ENCODE measurements at places on chromosomes 2 and 18.

GRCh38 chr2:176747928-176748327 is 464.7 kb upstream of the HNRNPA3 start:
- no peak for DNase-seq

- DNase-seq, result no peak
Observed at GRCh38 chr2:174568425-174568824, 29.2 kb downstream of the WIPF1 start.

DNA sequence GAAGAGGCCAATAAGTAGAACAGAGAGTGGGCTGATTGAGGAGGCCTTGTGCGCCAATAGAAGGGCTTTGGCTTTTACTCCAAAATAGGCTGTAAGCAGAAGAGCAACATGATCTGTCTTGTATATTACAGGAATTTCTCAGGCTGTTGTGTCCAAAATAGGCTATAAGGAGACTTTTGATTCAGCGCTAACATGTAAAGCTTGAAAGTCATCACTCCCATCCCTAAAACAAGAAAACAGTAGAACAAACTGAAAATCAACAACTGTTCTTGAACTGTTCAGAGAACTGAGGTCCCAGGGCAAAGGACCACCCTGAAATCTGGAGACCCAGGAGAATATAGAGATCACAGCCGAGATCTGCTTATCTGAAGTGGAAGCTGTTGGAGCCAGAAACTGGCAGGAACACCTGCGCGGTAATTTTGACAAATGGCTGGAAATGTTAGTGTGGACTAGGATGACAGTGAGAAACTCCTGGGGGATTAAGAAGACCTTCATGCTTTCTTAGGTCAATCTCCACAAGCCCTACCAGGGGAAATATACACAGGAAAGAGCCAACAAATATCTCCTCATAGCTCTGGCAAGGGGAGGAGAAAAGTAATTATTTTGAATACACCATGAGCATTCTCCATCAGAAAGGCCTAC is 258.6 kb downstream of the RBM43 start:
- DNase-seq, result no peak

DNA sequence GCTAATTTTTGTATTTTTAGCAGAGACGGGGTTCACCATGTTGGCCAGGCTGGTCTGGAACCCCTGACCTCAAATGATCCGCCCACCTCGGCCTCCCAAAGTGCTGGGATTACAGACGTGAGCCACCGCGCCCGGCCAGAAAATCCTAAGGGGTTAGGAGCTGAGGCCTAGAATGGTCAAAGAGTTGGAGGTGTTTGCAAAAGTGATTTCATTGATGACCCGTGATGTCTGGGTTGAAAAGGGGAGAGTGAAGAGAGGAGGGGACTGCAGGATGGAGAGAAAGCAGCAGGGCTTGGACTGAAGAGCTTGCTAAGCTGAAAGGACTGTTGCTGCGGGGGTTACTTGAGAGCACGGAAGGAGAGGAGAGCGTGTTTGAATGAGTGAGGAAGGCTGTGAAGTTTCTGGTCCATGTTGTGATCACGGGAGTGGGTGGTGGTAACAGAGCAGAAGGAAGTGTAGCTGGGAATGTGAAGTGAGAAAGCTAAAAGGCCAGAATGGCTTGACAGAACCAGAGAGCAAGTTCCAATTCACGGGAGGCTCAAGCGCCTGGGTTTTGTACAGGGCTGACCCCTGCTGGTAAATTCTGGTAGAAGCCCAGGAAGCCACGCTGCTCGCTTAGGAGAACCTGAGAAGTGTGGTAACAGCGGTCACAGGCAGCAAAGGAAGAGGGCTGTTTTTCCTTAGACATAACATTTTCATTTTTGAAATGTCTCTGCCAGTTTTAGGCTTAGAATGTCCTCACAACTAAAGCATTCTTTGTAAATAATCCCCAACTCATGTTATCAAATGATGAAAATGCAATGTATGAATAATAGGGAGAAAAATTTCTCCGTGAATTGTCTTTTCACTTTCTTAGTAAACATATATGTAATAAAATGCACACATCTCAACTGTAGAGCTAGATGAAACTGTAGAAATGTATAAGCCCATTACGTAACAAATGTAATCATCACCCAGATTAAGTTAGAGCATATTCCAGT is 40.5 kb upstream of the ACTR2 start:
- peak; percentile 49 for DNase-seq

GRCh38 chr2:126620302-126620701 is 35.7 kb upstream of the GYPC start:
- no peak for DNase-seq
